ENCODE measurements at places on chromosomes 7 and 10.

GRCh38 chr10:121578965-121579364, 19.3 kb downstream of the FGFR2 start:
- no peak for DNase-seq

- no peak for DNase-seq
Observed at GRCh38 chr7:136294977-136295376, 317.8 kb upstream of the MTPN start.

DNA sequence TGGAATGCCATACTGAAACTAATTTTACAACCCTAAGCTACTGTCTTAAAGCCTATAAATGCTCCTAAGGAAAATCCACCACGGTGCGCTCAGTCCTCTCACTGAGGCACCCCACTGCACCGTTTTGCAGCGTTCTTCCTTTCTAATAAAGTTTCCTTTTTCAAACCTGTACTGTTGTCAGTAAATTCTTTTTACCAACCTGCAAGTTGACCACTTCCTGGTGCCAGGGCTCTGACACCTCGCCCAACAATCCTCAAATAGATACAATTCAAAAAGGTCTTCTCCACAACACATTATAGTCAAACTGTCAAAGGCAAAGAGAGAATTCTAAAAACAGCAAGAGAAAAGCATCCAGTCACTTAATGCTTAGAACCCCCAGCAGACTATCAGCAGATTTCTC, 42.8 kb downstream of the HERPUD2 start:
- DNase-seq: no peak

- peak; percentile 59 for DNase-seq
Observed at GRCh38 chr10:3467052-3467951, 294.7 kb upstream of the PITRM1 start.

Measured in left lobe of liver (tissue), 2 donors.